ENCODE measurements at places on chromosomes 4 and X.
A peak's percentile ranks its signal among the peaks of the same experiment; 100 is the strongest.

DNA sequence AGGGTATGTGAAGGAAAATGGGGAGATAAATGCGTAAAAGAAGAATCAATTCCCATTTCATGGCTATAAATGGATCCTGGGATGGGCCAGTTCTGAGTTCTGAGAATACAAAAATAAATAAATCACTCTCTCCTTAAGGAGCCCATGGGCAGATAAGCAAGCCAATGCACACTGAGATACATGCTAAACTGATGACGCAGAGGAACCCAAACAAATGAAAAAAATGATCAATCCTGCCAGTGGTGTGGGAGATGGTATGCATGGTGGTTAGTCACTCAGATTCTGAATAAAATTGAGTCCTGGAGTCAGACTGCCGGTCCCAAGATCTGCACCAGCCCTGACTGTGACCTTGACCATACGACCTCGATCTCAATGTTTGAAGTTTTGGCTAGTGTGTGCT is 59.7 kb downstream of the NEIL3 start:
- peak; percentile 79 for DNase-seq

GRCh38 chr4:3311489-3312171 is 18.8 kb downstream of the RGS12 start:
- DNase-seq: no peak

DNA sequence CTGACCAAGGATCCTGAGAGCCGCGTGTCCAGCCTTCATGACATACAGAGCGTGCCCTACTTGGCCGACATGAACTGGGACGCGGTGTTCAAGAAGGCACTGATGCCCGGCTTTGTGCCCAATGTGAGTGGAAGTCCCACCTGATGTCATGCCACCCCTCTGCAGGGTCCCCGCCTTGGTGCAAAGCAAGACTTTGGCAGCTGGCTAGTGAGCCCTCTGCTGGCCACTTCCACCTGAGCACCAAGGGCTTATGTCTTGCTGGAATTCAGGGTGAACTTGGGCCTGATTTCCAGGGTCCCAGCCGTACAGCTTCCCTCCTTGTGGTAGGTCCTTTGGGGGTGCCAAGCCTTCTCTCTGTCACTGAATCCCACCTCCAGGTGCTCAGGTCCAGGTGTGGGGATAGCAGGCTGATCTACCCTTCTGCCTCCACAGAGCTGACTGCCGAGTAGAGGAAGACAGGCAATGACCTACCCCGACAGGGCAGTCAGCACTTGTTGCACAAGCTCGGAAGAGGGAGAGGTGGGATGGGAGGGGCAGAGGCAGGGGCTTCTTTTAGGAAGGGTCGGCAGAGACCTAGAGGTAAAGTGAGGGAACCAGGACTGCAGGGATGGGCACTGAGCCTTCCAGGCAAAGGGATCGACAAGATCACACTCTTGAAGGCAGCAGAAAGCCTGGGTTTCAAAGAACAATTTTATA is 248.1 kb downstream of the EVC2 start:
- peak; percentile 6 for DNase-seq

GRCh38 chr4:178632415-178632814 is 1190.2 kb upstream of the AGA start:
- no peak for DNase-seq

DNA sequence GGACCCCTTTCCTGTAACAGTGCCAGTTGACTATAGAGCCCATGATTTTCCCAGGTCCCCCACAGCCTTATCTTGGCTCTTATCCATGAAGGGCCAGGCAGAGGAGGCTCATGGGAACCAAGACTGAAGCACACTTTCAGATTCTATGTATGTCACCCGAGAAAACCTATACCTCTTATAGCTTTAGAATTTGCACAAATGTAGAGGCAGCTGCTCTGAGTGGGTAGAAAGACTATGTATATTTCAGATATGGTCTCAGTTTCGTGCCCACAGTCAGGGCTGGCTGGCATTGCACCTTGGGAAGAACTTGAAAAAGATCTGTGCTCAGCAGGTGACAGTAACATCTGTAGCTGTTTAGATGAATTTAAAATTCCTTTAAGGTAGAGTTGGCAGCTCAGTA is 8.3 kb upstream of the LNX1 start:
- no peak for DNase-seq

DNA sequence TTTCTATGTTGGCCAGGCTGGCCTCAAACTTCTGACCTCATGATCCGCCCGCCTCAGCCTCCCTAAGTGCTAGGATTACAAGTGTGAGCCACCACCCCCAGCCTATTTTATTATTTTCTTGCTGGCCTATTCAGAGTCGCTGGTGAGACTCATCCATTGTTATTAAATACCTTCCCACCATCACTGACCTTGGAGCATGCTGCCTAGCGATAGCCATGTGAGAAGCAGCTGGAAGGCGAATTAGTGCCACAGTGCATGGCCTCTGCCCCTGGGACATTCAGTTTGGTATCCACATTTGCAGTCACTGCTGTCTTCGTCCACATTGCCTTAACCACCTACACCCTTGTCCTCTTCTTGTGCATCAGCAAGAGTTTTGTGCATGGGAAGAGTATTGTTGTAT is 32.4 kb upstream of the NMU start:
- no peak for DNase-seq

- DNase-seq: peak; percentile 44
These were observed 61.3 kb downstream of the HS3ST1 start for GRCh38 chr4:11367371-11367770.

- DNase-seq: no peak
These were observed 56.7 kb upstream of the HGFAC start for GRCh38 chr4:3384771-3385710.

DNA sequence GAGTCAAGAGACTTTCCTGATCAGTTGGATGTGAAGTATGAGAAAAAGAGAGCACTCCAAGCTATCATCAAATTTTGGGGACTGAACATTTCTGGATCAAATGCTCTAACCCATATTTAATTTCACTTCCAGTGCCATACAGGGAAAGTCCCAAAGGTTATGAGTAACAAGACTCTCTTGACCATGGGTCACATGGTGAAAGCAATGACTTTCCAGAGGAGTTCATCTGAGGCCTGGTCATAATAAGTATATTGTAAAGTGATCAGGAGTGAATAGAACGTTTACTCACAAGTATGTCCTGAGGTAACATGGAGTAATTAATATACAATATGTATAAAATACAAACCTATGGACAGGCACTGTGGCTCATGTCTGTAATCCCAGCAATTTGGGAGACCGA is 40.7 kb upstream of the ARMCX5 start:
- no peak for DNase-seq

DNA sequence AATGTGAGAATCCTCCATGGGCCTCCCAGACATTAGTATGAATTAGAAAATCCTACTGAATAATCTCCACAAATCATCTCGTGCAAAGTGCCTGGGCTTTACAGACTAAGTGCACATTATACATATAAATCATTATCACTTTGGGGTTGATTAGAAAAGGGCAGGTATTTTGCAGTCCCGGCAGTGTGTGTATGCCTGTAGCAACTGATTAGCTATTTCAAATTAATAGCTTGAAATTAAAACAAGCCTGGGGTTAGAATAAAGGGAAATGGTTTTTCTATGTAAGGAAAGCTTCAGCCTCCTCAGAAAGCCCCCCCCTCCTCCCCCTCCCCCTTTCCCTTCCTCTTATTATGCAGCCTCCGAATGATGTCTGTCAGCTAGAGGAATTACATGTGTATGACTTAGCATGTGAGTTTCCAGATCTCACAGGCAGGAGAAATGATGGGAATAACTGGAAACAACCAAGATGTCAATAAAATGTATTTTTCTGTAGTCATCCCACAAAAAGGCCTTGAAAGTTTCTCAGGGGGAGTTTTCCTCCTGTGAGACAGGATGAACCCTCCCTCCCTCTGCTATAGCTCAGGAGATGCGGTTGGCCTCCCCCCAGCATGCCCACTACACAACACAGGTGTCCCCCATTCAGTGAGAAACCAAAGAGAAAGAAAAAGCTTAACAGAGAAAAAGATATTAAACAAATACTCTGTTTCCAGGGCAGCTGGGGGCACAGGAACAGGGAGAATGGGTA is 41.2 kb upstream of the RASGEF1B start:
- DNase-seq: no peak

DNA sequence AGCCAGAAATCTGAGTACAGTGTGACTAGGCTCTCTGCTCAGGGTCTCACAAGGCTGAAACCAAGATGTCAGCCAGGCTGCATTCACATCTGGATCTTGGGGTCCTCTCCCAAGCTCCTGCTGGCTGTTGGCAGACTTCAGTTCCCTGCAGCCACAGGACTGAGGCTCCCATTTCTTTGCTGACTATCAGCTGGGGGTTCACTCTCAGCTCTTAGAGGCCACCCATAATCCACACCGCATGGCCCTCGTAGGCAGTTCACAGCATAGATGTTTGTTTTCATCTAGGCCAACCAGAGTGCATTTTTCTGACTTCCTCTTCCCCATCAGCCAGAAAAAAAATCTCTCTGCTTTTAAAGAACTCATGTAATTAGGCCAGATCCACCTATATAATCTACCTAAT is 8.2 kb upstream of the WDR44 start:
- no peak for DNase-seq

DNA sequence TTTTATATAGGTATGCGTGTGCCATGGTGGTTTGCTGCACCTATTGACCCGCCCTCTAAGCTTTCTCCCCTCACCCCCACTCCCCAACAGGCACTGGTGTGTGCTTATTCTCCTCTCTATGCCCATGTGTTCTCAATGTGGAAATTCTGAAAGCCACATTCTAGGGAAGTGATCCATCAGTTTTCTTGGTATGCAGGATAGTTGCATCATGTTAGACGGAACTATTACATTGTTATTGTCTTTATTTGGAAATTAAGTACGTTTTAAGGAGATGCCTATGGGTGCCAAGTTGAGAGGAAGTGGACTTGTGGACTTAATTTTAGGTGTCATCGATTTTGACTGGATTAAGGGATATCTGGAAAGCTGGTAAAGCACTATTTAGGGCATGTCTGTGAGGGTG is 204.6 kb downstream of the RBM46 start:
- no peak for DNase-seq

- DNase-seq: no peak
These were observed 2.6 kb upstream of the GIMD1 start for GRCh38 chr4:106371161-106371560.

DNA sequence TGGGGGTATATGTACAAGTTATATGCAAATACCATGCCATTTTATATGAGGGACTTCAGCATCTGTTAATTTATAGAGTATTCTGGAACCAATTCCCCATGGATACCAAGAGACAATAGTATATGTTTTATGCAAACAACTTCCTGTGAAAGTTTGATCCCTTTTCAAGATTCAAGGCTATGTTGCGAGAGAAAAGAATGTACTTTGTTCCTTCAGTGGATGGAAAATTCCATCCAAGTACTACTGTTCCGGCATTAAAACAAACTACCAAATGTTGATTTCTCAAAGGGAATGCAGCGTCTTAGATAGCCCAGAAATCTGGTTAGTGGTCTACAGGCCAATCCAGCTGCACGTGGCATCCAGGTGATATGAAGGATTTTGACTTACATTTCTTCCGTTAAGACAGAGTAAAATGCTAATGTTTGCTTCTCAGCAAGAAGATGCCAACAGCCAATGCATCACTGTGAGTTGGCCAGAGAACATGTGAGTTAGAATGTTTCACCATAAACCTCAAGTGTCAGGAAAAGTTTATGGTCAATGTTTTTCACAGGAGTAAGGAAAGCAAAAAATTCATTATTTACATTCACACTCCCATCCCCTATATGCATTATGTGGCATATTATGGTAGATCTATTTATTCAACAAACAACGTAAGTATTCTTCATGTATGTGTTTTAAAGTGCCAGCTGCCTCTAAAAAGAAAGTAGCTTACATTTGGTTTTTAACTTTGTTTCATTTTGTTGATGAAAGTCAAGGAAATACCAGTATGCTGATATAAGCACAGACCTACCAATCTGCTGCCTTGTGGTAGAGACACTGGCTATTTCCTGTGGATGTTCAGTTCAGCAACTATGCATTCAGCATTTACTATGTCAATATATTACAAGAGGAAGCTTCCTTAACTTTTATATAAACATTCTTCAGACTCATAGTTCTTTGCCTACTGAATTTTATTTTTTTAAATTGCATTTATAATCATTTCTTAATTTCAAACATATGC is 44.4 kb downstream of the METTL14 start:
- peak; percentile 78 for DNase-seq

DNA sequence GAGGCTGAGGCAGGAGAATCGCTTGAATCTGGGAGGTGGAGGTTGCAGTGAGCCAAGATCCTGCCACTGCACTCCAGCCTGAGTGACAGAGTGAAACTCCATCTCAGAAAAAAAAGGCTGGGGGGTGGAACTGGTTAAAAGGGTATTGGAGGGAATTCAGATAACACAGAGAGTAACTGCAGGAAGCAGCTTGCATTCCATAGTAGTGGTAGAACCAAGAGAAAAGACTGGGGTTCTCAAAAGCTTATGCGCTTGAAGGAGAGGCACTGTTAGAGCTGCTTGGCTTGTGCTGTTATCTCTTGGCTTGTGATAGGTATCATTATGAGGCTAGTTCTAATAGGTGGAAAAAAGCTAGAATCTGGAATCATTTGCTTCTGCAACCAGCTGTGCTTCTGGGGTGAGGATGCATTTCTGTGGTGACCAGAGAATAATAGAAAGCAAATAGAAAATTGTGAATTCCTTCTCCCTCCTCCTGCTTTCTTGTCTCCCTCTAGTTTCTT is 91.2 kb upstream of the ELOVL6 start:
- no peak for DNase-seq

DNA sequence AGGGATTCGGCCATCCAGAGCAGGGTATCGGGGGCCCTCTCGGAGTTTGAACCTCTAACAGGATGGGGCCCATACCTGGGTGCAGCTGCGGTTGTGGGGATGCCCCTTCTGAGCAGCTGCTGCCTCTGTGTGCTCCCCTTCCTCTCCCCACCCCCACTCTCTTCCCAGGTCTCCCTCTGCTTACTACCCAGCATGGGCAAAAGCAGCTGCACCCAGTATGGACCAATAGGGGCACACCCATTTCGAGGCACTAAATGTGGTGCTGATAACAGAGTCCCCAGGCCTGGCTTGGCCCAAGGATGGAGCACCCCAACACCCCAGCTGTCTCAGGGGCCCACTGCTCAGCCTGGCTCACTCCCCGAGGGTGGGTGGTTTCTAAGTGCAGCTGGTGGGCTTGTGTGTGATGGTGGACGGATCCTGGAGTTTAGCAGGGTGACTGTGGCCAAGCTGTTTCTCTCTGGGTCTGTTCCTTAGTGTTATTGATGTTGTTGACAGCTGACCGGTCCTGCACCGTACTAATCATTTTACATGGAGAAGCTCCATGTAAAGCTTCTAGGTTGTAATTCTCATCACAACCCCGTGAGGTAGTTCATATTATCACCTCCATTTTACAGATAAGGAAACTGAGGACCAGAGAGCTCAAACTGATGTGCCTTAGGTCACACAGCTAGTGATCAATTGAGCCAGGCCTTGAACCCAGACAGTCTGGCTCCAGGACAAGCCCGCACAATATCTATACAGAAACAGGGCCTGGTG is 13.1 kb upstream of the KIAA0232 start:
- no peak for DNase-seq

DNA sequence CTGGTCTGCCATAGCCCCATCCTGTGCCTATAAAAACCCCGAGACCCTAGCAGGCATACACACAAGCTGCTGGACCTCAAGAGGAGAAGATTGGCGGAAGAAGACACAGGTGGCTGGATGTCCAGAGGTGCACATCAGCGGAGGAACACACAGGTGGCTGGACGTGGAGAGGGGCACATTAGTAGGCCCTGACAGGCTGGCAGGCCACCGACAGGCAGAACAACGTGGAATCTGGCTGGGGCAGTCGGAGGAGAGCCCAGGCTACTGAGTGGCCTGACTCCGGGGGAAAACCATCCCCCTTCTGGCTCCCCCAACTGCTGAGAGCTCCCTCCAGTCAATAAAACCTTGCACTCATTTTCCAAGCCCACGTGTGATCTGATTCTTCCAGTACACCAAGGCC is 512.5 kb upstream of the AMOT start:
- DNase-seq: no peak

GRCh38 chr4:165967486-165967885 is 94.4 kb downstream of the TLL1 start:
- DNase-seq: no peak
